ENCODE measurements at places on chromosomes 3 and 15. TPM values are rescaled to one million over a fixed set of nuclear protein-coding genes. Genes with fewer than 3 reads are reported as not detected.

DNA sequence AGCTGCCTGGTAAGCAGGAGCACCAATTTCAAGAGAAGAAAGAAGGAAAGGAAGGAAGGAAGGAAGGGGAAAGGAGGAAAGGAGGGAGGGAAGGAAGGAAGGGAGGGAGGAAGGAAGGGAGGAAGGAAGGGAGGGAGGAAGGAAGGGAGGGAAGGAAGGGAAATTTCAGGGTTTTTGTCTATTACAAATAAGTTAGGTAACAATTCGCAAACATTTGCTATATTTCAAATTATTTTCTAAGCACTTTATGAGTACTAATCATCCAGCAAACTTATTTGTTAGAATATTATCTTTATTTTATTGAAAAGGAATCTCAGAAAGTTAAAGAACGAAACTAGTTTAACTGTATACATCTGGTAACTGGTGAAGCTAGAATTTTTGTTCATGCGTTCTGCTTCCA, 921.7 kb downstream of the TBL1XR1 start:
- no peak for DNase-seq

GRCh38 chr3:134428401-134428800, 54.2 kb upstream of the AMOTL2 start:
- DNase-seq, result no peak

DNA sequence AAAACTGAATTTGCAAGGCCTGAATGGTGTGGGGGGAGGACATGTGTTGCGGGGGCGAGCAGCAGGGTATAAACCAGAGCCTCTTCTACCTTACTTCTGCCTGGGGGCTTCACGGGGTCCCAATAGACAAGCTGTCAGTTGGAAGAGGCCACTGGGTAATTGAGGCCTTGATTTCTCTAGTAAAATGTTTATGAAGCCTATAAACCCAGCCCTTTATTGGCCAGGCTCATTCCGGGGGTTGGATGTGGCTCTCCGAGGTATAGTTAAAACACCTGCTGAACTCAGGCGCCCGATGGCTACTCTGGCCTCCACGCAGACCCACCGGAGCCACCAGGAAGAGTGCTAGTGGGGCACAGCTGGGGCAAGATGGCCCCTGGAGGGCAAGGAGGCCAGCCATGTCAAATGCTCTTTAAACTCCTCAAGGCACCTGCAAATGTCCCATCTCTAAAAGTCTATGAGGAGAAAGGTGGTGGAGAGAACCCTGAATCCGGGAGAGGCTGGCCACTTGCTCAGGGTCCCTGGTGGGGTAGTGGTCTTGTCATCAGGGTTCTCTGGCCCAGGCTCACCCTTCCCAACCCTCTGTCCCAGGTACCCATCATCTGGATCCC, 34.3 kb downstream of the IGDCC3 start:
- no peak for DNase-seq

- DNase-seq, result no peak
Measured at GRCh38 chr15:33152502-33153109, 41.9 kb downstream of the FMN1 start.

DNA sequence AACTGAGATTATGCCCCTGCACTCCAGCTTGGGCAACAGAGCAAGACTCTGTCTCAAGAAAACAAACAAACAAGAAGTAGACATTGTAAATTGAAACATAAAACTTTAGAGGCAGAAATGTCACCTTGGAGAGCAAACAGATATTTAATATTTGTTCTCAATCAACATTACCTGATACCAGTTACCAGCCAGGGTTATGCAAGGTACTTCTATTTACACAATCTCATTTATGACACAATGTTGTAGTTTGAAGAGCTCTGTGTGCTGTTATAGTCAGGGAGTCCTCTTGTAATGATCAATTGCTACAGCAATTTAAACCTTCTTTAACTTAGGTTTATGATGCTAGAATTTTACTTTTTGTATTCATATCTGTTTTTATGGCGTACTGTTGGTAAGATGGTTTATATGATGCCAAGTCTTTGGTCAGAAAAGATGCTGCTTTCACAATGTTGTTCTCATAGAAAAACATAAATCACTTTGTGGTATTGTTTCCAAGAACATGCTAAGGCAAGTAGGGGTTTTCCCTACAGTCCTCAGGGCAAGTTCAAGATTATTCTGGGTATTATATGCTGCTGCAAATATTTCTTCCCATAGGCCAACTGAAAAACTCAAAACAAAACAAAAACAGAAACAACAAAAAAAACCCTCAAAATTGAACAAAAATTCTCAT, 173.5 kb downstream of the TNIK start:
- no peak for DNase-seq

GRCh38 chr3:7637694-7638093, 776.8 kb downstream of the GRM7 start:
- DNase-seq, result no peak

DNA sequence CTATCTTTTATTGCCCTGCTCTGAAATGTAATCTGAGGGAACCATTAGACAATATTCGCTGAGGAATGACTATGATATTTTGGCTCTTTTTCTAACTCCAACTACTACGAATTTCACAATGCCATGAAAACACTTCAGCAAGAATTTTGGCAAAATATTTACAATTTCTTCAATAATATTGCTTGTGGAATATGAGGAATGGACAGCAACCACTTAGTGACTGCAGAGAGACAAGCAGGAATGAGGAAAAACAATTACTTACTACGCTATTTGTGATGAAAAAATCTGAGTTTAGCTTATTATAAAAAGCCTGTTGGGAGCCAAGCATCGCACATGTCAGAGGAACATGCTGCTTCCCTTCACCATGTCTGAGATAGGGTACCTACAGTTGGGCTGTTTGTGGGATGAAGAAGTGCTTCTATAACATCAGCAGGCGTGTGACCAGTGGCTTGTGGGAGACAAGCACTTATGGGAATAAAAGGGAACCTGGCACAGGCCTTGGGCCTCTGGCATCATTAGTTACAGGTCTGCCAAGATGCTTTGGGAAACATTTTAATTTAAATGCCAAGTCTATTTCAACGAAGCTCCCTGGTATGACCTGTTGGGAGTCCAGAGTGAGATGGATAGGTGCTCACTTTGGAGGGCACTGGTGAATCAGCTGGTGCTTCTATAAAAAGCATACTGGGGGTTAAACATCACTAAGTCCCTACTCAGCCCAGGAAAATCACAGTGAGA, 2.7 kb upstream of the PLCL2 start:
- DNase-seq, result no peak

- no peak for DNase-seq
Measured at GRCh38 chr15:96334017-96334704, 3.7 kb downstream of the NR2F2 start.

Gene FETUB
- not detected for total RNA-seq

- DNase-seq, result no peak
Measured at GRCh38 chr15:59138243-59138642, 33.3 kb downstream of the CCNB2 start.

Gene MME
- 4.3 TPM for total RNA-seq

DNA sequence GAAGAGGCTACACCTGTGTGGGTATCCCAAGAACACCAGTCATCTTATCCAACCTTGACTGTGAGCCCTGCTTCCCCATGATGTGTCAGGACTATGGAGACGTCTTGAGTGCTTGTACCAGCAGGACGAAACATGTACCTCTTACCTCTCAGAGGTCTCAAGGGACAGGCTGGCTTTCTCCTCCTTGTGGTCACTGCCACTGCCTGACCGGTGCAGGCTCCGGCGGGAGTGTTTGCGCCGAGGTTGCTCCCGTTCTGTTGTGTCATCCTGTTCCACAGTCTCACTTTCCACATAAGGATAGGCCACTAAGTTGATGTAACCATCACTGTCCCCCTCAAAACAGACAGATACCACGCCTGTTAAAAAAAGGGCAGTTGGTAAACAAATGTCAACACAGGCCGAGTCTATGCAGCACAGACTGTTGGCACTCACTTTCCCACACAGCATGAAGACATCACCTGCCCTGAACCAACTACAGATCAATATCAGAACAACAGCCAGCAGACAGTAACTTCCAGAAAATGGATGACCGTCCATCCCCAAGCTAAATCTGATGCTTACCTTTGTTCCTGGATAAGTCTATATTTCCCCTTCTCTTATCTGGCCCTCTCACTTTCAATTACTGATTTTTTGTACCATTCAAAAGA, 14.4 kb upstream of the GMPPB start:
- no peak for DNase-seq

DNA sequence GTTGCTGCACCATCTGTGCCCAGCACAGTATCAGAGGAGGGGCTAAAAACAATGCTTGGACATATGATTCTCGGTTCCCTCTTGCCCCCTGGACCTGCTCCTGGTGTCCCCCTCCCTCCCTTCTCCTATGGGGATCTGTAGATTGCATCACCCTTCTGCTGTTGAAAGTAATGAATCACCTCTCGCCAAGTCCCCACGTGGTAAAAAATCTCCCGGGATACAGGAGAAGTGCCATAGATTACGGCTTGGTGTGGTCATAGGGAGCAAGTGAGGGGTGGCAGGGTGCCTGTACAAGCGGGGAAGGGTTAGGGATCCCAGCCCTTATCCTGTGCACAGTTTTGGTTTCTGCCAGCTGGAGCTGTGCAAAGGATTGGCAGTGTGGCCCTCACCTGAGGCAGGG, 37.7 kb downstream of the AMOTL2 start:
- no peak for DNase-seq

GRCh38 chr15:51757450-51757849, 6.1 kb downstream of the TMOD2 start:
- no peak for DNase-seq

Gene SERPINI2
- total RNA-seq, result not detected

GRCh38 chr15:70916531-70916930, 23.9 kb downstream of the LRRC49 start:
- DNase-seq, result no peak

Gene CSK
- total RNA-seq, result 32.7 TPM

DNA sequence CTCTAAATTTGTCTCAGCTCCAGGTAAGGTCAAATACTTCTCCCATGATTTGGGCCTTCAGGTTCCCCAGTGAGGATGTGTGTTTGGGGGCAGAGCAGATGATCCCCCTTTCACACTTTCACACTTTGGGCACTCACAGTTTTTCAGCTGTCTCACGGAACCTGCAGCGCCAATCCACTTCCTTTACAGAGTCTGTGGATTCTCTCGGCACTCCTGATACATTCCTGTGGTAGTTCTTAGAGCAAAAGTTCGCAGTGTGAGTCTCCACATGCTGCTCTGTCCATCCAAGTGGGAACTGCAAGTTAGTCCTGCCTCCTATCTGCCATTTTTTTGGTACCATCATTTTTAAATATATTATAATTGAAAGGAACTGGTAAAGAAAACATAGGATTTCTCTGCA, 20.2 kb upstream of the CPOX start:
- no peak for DNase-seq

GRCh38 chr15:89993349-89993748, 7.8 kb upstream of the ZNF710 start:
- DNase-seq, result no peak

Gene TNFSF10
- total RNA-seq, result 16.0 TPM

DNA sequence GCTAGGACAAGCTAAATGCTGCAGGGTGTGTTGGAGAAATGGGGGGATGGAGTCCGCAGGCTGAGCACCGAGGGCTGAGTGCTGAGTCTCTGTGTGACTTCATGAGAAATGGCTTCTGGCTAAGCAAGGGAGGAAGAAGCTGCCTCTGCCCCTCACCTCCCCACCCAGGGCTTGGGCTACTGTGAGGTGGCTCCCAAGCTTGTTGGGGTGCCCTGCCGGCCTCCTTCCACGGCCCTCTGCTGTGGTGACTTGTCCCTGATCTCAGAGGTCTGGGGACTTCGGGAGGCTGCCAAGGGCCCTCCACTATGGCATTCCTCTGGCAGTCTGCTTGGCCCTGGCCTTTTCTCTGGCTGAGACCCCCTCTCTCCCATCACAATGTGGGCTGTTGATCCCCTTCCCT, 30.1 kb upstream of the RAD18 start:
- DNase-seq, result no peak

DNA sequence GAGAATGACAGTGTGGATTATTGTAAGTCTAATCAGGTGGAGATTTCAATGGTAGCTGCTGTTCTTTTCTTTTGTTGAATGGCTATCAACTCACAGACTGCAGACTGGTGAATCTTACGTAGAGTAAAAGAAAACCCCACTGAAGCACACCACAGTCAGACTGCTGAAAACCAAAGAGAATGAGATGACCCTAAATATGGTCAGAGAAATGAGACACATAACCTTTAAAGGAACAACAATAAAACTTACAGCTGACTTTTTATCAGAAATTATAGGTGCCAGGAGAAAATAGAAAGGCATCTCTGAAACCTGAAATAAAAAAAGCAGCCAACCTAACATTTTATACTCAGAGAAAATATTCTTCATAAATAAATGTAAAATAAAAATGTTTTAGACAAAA, 12.7 kb upstream of the UBE3A start:
- no peak for DNase-seq

Gene FILIP1L
- 270 TPM for total RNA-seq

Gene EPB42
- total RNA-seq, result not detected

DNA sequence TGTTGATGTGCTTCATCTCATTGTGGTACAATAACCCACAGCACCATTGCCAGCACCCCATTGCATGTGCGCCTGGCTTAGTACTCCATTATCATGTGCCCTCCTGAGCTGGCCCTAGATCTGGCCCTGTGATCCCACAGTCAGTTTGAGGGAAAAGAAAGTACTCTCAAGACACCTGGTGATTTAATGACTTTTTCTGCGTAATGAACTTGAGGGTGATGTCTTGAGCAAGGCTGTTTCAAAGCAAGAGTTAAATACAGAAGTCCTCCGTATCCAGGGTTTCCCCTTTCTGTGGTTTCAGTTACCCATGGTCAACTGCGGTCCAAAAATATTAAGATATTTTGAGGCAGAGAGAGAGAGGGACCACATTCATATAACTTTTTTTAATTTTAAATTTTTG, 16.3 kb downstream of the C3orf20 start:
- no peak for DNase-seq

DNA sequence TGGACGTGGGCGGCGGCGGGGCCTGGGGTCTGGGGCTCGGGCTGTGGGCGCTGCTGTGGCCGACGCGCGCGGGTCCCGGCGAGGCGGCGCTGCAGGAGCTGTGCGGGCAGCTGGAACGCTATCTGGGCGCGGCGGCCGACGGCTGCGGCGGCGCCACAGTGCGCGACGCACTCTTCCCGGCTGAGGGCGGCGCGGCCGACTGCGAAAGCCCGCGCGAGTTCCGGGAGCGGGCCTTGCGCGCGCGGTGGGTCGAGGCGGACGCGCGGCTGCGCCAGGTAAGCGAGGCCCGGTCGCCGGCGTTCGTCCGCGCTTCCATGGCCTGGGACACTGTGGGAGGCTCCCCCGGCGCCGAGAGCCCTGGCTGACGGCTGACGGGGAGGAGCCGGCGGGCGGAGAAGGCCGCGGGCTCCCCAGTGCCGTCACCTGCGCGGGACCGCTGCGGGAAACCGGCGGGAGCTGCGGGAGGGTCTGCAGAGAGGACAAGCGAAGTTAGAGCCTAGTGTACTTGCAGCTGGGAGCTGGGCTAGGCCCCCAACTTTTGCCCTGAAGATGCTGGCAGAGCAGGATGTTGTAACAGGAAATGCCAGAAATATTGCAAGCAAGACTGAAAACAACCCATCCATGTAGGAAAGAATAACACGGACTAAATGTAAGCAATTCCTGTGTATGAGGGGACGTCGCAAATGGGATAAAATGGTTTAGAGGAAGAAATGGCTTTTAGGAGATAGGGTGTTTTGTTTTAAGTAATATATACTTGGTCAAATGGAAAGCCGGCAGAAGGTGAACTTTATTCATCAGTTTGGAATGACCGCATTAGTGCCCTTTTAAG, 847 bp downstream of the WHAMM start:
- DNase-seq, result no peak

All from thoracic aorta (tissue), 2 donors.